Spinal cord (tissue), 10 donors: ENCODE measurements at places on chromosomes 6 and 20. TPM values are rescaled to one million over a fixed set of nuclear protein-coding genes. Genes with fewer than 3 reads are reported as not detected.

DNA sequence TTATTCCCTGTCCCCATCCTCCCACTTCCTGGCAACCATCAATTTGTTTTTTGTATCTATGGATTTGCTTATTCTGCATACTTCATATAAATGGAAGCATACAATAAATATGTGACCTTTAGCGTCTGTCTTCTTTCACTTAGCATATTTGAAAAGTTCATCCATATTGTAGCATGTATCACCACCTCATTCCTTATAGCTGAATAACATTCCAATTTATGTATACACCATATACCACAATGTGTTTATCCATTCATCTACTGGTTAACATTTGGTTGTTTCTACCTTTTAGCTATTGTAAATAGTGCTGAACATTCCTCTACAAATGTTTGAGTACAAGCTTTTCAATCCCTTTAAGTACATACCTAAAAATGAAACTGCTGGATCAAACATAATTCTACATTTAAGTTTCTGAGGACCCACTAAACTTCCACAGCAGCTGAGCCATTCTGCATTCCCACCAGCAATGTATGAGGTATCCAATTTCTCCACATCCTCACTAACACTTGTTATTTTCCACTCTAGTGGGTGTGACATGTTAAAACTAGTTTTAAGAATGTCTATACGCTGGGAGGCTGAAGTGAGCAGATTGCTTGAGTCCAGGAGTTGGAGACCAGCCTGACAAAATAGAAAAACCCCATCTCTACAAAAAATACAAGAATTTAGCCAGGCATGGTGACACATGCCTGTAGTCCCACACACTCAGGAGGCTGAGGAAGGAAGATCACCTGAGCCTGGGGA lies 32.9 kb downstream of the NUDT3 start:
- H3K27me3 ChIP-seq, result no peaks in the 10 kb centered on the region
- no peak for DNase-seq
- H3K4me3 ChIP-seq, result no peak overlapping the region
- no peaks in the 10 kb centered on the region for H3K4me1 ChIP-seq
- H3K27ac ChIP-seq, result no peak overlapping the region
- no peaks in the 10 kb centered on the region for H3K36me3 ChIP-seq

DNA sequence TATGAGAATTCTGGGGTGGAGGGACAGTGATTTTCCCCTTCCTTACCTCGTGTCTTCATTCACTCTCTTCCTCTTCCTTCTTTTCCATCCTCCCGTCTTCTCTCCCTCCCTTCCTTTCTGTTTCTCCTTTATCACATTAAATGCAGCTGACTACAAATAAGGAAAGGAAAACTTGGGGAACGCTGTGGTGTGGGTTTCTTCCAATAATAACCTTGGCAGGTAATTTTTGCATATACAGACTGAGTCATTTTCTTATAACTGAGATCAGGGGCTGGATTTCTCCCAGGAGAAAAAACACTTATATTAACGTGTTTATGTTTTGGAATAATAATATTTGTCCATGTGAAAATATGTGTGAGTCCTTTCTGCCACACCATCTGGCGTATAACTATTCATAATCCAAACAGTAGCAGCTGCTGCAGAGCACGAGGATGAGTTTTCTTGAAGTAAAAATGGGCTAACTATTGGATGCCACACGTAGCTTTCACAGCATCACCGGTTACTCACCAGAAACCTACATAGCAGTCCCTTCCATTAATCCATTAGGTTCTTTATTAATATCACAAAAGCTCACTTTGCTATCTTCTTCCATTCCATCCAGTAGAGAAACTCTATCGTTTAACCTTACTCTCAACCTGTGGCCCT lies 139.2 kb upstream of the SASH1 start:
- no peak overlapping the region for H3K4me3 ChIP-seq
- DNase-seq, result no peak
- peaks cover 4% of the 10 kb centered on the region for H3K4me1 ChIP-seq
- no peaks in the 10 kb centered on the region for H3K27me3 ChIP-seq
- no peaks in the 10 kb centered on the region for H3K36me3 ChIP-seq
- no peak overlapping the region for H3K27ac ChIP-seq

GRCh38 chr6:98657764-98658163 lies 176.6 kb upstream of the POU3F2 start:
- no peak overlapping the region for H3K27ac ChIP-seq
- H3K4me3 ChIP-seq, result no peak overlapping the region
- H3K4me1 ChIP-seq, result no peaks in the 10 kb centered on the region
- H3K36me3 ChIP-seq, result no peaks in the 10 kb centered on the region

DNA sequence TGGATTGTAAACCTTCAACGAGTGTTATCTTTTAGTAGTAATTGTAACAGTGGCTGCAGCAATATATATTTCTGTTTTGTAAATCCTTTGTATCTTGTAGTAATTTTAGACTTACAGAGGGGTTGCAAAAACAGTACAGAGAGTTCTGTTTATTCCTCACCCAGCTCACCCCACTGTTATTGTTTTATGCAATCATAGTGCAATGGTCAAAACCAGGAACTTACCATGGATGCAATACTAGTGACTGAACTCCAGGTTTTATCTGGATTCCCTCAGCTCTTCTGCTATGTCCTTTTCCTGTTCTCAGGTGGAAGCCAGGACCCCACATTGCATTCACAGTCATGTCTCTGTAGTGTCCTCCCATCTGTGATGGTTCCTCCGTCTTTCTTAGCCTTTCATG lies 42.5 kb upstream of the NKX2-2 start:
- H3K4me3 ChIP-seq, result no peak overlapping the region
- H3K27me3 ChIP-seq, result peaks cover 6% of the 10 kb centered on the region
- H3K27ac ChIP-seq, result no peak overlapping the region
- H3K36me3 ChIP-seq, result no peaks in the 10 kb centered on the region

- no peak for DNase-seq
- no peaks in the 10 kb centered on the region for H3K4me1 ChIP-seq
- no peaks in the 10 kb centered on the region for H3K27me3 ChIP-seq
- H3K27ac ChIP-seq, result no peak overlapping the region
These were observed 49.1 kb downstream of the NCOA7 start for GRCh38 chr6:125839879-125840278.

MROH8 gene
- 11.1 TPM for polyA plus RNA-seq

GRCh38 chr6:37013516-37014491 lies 8.3 kb downstream of the FGD2 start:
- H3K27ac ChIP-seq, result no peak overlapping the region
- no peak overlapping the region for H3K4me3 ChIP-seq
- no peaks in the 10 kb centered on the region for H3K27me3 ChIP-seq

GRCh38 chr6:27771235-27771634 lies 141.0 kb downstream of the OR2B2 start:
- H3K4me3 ChIP-seq, result no peak overlapping the region
- H3K27me3 ChIP-seq, result peaks cover 12% of the 10 kb centered on the region
- no peaks in the 10 kb centered on the region for H3K36me3 ChIP-seq
- H3K27ac ChIP-seq, result no peak overlapping the region
- peaks cover 10% of the 10 kb centered on the region for H3K4me1 ChIP-seq

DNA sequence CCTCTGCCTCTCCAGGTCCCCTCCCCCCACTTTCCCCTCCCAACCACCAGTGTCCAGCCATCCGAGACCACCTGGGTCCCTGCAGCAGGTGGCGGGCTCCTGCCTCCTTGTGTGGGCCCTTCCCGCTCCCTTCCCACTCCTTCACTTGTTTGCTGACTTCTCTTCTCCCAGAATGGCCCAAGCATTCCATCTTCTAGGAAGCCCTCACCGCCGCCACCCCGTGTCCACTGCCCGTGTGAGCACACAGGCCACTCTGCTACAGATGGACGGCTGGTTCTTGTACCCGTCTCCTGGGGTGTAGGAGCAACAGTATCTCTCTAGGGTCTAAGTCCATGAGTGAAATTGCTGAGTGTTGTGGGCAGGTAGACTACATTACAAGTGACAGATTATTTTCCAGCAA lies 15.0 kb downstream of the BPHL start:
- no peak for DNase-seq
- no peak overlapping the region for H3K27ac ChIP-seq
- no peaks in the 10 kb centered on the region for H3K27me3 ChIP-seq
- H3K4me1 ChIP-seq, result no peaks in the 10 kb centered on the region
- peaks cover 58% of the 10 kb centered on the region for H3K36me3 ChIP-seq

GRCh38 chr20:35329435-35330139 lies 37.4 kb upstream of the FAM83C start:
- H3K27me3 ChIP-seq, result no peaks in the 10 kb centered on the region
- no peak overlapping the region for H3K27ac ChIP-seq
- H3K4me3 ChIP-seq, result no peak overlapping the region
- DNase-seq, result no peak

CCN6 gene
- polyA plus RNA-seq, result 0.57 TPM

DNA sequence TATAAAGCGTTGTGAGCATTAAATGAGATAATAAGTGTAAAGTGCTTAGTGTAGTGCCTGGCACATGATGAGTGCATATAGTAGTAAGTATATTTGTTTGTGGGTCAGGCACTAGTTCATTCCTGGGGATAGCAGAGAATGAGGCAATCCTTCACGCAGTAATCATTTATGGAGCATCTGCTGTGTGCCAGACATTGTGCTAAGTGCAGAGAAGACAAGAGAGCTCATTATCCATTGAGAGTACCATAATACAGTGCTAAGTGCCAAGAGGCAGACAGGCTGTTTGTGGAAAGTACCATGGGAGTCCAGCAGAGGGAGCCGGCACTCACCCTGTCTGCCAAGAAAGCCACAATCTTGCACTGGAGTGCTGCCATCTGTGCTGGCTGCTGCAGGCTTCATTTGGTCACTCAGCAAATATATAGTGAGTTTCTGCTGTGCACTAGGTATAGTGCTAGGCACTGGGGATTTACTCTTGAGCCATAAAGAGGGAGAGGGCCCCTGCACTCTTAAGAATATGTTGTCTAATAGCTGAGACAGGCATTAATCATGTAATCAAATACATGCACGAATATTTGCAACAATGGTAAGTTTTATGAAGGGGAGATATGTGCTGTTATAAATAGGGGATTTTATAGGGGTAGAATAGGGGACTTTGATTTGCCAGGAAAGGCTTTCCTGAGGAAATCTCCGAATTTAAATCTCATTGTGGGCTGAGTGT lies 12.9 kb upstream of the MROH8 start:
- H3K36me3 ChIP-seq, result peaks cover 31% of the 10 kb centered on the region
- peak; percentile 98 for DNase-seq
- H3K4me3 ChIP-seq, result no peak overlapping the region
- peaks cover 38% of the 10 kb centered on the region for H3K4me1 ChIP-seq
- peak overlapping the region; percentile 64 for H3K27ac ChIP-seq

CLDN20 gene
- 0.71 TPM for polyA plus RNA-seq

TP53TG5 gene
- 3.9 TPM for polyA plus RNA-seq

DNA sequence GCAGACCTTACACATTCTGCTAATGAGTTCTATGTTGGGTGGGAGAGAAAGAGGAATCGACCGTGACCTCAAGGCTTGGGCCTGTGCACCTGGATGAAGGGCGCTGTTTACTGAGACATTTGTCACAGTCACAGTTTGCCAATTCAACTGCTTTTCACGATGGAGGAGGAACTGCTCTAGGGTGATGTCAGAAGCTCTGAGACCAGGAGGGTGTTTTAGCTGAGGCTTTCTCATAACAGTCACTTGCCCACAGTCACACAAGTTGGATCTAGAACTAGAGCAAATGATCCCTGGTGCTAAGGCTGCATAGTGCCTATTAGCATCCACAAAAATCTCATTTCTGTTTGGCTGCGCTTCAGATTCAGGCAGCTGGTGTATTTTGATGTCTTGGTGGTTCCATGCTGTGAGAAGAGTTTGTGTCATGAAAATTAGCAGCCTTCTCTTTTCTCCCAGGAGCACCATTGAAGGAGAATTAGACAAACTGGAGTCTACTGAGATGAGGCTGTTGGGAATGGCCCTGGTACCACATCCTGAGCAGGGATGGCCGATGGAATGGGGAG lies 83.3 kb upstream of the TGM3 start:
- peak; percentile 71 for DNase-seq
- H3K36me3 ChIP-seq, result no peaks in the 10 kb centered on the region
- H3K4me3 ChIP-seq, result no peak overlapping the region
- H3K27ac ChIP-seq, result no peak overlapping the region

SOX12 gene
- 58.8 TPM for polyA plus RNA-seq

DNA sequence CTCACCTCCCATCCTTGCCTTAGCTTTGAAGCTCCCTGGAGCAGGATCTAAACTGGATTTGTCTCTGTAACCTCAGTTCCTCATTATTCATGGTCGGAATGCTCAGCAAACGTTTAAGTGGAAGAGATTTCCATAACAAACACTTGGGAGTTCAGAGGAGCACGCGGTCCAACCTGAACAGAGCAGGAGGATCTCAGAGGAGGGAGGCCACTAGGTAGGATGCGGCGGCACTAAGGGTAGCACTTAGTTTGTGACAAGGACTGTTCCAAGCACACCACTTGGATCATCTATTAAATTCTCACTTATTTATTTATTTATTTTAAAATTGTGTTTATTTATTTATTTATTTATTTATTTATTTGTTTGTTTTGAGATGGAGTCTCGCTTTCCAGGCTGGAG lies 13.3 kb upstream of the CCN5 start:
- H3K4me3 ChIP-seq, result no peak overlapping the region
- no peak overlapping the region for H3K27ac ChIP-seq
- peaks cover 24% of the 10 kb centered on the region for H3K4me1 ChIP-seq
- no peaks in the 10 kb centered on the region for H3K36me3 ChIP-seq
- H3K27me3 ChIP-seq, result no peaks in the 10 kb centered on the region

DNA sequence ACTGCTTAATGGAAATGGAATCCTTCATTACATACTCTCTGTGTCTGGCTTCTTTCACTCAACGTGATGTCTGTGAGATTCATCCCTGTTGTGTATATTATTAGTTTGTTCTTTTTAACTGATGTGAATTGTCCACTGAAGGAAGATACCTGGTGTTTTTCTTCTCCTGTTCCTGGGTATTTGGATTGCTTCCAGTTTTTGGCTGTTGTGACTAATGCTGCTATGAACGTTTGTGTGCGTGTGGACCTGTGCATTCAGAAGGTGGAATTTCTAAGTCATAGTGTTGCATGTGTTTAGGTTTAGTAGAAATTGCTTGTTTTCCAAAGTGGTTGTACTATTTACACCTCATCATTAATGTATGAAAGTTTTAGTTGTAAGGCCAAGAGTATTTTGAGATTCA lies 3.8 kb downstream of the TULP4 start:
- H3K4me3 ChIP-seq, result no peak overlapping the region
- DNase-seq, result no peak
- H3K27me3 ChIP-seq, result no peaks in the 10 kb centered on the region
- H3K4me1 ChIP-seq, result no peaks in the 10 kb centered on the region
- H3K36me3 ChIP-seq, result peaks cover 8% of the 10 kb centered on the region

GRCh38 chr6:31546339-31546957 lies at the start of gene ATP6V1G2:
TSS of gene ATP6V1G2 (minus strand) at chr6:31546608. CDS start at chr6:31546559, 49 bp downstream.
- H3K4me3 ChIP-seq, result peak within 1 kb of the TSS; percentile 62
- peaks cover 31% of the 10 kb centered on the region for H3K4me1 ChIP-seq
- no peaks in the 10 kb centered on the region for H3K27me3 ChIP-seq
- peaks cover 24% of the 10 kb centered on the region for H3K36me3 ChIP-seq
- DNase-seq, result peak; percentile 97

DNA sequence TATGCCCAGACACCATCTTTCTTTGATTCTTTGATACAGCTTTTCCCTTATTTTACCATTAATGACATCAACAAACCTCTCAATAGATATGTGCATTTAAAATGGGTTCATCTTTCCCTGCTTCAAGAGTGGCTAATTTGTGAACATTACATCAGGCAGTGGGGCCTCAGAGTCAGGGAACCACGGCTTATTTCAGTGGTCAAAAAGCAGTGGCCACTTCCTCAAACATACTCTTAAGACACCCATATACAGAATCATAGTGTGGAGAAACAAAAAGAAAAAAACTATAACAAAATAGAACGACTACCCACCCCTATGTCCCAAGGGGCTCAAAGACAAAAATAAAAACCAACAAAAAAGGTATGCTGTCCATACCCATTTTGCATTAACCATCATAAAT lies 12.9 kb downstream of the SALL4 start:
- H3K27me3 ChIP-seq, result no peaks in the 10 kb centered on the region
- no peak overlapping the region for H3K4me3 ChIP-seq
- no peak for DNase-seq
- H3K4me1 ChIP-seq, result no peaks in the 10 kb centered on the region
- H3K27ac ChIP-seq, result no peak overlapping the region
